ENCODE measurements at places on chromosomes 5 and 9.

GRCh38 chr5:141519605-141520565 is 31.0 kb downstream of the PCDHGC5 start:
- no peaks in the 10 kb centered on the region for H3K27me3 ChIP-seq
- H3K4me3 ChIP-seq: no peak overlapping the region
- H3K36me3 ChIP-seq: peaks cover 41% of the 10 kb centered on the region

- H3K27me3 ChIP-seq: peaks cover 82% of the 10 kb centered on the region
- DNase-seq: no peak
- no peak overlapping the region for H3K27ac ChIP-seq
- H3K4me1 ChIP-seq: peaks cover 79% of the 10 kb centered on the region
- peak overlapping the region; percentile 24 for H3K4me3 ChIP-seq
Observed at GRCh38 chr9:130663977-130664250, 480 bp upstream of the PRDM12 start.

- no peaks in the 10 kb centered on the region for H3K36me3 ChIP-seq
- H3K27ac ChIP-seq: no peak overlapping the region
- H3K4me3 ChIP-seq: no peak overlapping the region
- no peak for DNase-seq
- H3K4me1 ChIP-seq: no peaks in the 10 kb centered on the region
Observed at GRCh38 chr9:4464911-4465513, 25.3 kb upstream of the SLC1A1 start.

GRCh38 chr5:132369474-132370180 is at the start of gene SLC22A5:
Gene SLC22A5, plus strand, starts transcription at chr5:132369710. Its CDS starts 263 bp downstream, at chr5:132369973.
- H3K4me1 ChIP-seq: peaks cover 39% of the 10 kb centered on the region
- peak within 1 kb of the TSS; percentile 81 for H3K4me3 ChIP-seq
- no peaks in the 10 kb centered on the region for H3K36me3 ChIP-seq
- no peak for DNase-seq
- peak within 1 kb of the TSS; percentile 92 for H3K27ac ChIP-seq

DNA sequence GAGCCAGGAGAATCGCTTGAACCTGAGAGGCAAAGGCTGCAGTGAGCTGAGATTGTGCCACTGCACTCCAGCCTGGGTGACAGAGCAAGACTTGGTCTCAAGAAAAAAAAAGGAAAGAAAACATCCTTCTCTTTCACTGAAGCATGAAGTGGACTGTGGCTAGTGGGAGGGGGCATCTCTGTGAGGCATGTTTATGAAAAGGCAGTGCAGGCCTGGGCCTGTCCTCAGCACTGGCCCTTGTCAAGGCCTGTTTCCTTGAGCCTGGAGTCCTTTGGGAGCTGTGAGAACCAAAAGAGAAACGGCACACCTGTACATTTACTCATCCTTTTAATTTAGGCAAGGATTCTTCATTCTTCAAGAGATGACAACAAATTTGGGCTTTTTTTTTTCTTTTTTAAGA is 18.3 kb upstream of the FUBP3 start:
- DNase-seq: no peak
- no peak overlapping the region for H3K27ac ChIP-seq
- H3K4me1 ChIP-seq: no peaks in the 10 kb centered on the region
- H3K36me3 ChIP-seq: no peaks in the 10 kb centered on the region

DNA sequence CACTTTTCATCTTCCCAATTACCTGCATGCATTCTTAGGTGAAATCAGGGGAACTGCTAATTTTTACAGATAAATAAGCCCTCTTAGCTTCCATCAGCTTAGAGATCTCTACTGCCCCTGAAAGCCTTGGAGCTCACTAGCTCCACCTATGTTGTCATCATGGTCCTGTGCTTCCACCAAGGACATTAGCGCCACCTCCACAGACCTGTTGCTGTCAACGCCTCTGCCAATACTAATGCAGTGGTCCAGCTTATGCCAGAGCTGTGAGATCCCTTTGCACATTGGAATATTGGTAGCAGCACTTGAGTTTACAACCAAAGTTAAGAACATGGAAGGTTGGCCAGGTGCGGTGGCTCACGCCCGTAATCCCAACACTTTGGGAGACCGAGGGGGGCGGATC is 7.7 kb upstream of the SHISAL2B start:
- no peak overlapping the region for H3K4me3 ChIP-seq
- no peaks in the 10 kb centered on the region for H3K27me3 ChIP-seq
- H3K4me1 ChIP-seq: no peaks in the 10 kb centered on the region
- no peak for DNase-seq

DNA sequence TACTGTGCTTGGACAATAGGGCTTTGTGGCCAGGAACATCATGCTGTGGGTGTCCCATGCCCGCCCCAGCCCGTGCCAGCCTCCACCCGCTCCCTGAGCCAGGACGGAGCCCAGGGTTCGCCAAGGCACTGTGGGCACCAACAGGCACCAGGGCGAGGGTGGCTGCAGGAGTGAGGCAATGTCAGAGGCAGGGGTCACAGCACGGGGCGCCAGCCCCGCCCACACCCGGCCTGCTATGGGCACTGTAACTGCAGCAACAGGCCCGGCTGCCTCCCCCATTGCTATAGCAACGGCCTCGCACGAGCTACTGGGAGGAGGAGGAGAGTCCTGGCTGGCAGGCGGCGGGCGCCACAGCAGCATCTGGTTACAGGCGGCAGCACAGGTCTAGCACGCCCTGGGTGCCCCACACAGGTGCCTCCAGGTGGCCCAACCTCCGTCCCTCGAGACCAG is 2.5 kb downstream of the ABCA2 start:
- H3K27me3 ChIP-seq: no peaks in the 10 kb centered on the region
- peak overlapping the region; percentile 41 for H3K27ac ChIP-seq
- no peak for DNase-seq
- H3K4me3 ChIP-seq: no peak overlapping the region
- H3K4me1 ChIP-seq: peaks cover 42% of the 10 kb centered on the region

DNA sequence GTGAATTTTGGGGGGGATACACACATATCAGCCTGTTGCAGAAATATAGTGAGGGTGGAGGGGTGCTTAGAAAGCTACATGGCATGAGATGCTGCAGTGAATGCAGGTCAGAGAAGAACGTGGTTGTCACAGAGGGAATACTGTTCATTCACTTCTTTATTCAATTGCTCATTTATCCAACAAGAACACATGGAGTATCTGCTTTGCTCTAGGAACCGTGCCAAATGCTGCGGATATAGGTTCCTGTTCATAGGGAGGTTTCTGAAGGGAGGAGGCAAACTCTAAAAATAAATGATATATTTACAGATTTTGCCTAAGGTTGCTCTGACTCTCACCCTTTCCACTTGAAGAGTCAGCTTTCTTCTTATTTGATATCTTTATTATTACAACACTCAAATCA is 444.3 kb upstream of the CLINT1 start:
- H3K4me3 ChIP-seq: no peak overlapping the region
- H3K27ac ChIP-seq: no peak overlapping the region
- no peak for DNase-seq
- H3K4me1 ChIP-seq: no peaks in the 10 kb centered on the region

DNA sequence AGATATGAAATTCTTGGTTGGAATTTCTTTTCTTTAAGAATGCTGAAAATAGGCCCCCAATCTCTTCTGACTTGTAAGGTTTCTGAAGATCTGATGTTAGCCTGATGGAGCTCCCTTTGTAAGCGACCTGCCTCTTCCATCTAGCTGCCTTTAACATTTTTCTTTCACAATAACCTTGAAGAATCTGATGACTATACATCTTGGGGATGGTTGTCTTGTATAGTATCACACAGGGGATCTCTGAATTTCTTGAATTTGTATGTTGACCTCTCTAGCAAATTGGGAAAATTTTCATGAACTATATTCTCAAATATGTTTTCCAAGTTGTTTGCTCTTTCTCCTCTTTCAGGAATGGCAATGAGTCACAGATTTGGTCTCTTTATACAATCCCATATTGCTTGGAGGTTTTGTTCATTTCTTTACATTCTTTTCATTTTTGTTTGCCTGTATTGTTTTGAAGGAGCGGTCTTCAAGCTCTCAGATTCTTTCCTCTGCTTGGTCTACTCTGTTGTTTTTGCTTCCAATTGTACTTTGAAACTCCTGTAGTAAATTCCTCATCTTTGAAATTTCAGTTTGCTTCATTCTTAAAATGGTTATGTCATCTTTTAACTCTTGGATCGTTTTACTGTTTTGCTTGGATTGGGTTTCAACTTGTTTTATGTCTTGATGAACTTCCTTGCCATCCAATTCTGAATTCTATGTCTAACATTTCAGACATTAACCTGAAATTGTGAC is 245.2 kb upstream of the TARS1 start:
- no peaks in the 10 kb centered on the region for H3K36me3 ChIP-seq
- no peak overlapping the region for H3K27ac ChIP-seq
- H3K27me3 ChIP-seq: no peaks in the 10 kb centered on the region
- DNase-seq: no peak
- H3K4me3 ChIP-seq: no peak overlapping the region

DNA sequence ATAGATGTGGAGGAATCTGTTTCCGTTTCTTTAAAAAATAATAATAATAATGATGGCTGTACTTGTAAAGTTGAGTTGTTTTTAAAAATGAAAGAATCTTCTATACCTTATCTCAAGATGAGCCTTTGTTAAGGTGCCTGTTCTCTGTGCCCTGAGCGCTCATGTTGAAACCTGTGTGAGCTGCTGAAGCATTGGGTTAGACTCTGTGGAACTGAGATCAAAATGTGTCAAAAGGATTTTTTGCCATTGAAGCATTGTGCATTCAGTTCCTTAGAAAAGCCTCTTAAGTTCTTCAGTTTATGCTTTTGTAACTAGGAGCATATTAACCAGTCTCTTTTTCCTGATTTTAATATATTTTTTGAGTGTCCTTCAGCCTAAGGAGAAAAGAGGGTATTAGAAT is 67.7 kb downstream of the NUP214 start:
- no peak for DNase-seq
- no peaks in the 10 kb centered on the region for H3K4me1 ChIP-seq
- no peak overlapping the region for H3K27ac ChIP-seq
- peaks cover 96% of the 10 kb centered on the region for H3K36me3 ChIP-seq

GRCh38 chr5:7754997-7755596 is 95.8 kb downstream of the CFAP90 start:
- H3K36me3 ChIP-seq: no peaks in the 10 kb centered on the region
- DNase-seq: no peak
- no peaks in the 10 kb centered on the region for H3K27me3 ChIP-seq
- no peak overlapping the region for H3K27ac ChIP-seq
- H3K4me1 ChIP-seq: no peaks in the 10 kb centered on the region

DNA sequence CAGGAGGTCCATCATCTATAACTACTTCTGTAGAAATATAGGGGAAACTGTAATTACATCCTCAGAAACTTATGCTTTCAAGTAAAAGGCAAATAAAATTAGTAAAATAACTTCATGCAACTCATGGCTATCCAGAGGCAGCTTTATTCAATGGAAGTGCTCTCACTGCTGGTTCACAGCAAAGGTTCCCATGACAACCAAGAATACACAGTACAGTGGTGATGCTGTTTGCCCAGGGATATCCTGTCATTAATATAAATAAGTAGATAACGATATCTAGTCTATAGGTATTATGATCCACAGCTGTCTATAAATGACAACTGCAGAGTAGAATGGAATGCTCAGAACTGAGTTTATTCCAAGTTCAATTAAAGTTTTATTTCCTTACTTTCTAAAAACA is 390.3 kb downstream of the PDE4D start:
- no peak overlapping the region for H3K27ac ChIP-seq
- no peaks in the 10 kb centered on the region for H3K27me3 ChIP-seq
- no peaks in the 10 kb centered on the region for H3K36me3 ChIP-seq
- no peak overlapping the region for H3K4me3 ChIP-seq
- no peak for DNase-seq

GRCh38 chr5:72991394-72991793 is 35.6 kb downstream of the FCHO2 start:
- no peak overlapping the region for H3K4me3 ChIP-seq
- no peak for DNase-seq
- H3K27me3 ChIP-seq: no peaks in the 10 kb centered on the region
- no peak overlapping the region for H3K27ac ChIP-seq
- H3K4me1 ChIP-seq: no peaks in the 10 kb centered on the region
- peaks cover 8% of the 10 kb centered on the region for H3K36me3 ChIP-seq

- no peaks in the 10 kb centered on the region for H3K27me3 ChIP-seq
- H3K4me3 ChIP-seq: no peak overlapping the region
- no peaks in the 10 kb centered on the region for H3K36me3 ChIP-seq
- peak; percentile 45 for DNase-seq
- no peaks in the 10 kb centered on the region for H3K4me1 ChIP-seq
- no peak overlapping the region for H3K27ac ChIP-seq
Observed at GRCh38 chr9:82969291-82969690, 93.7 kb downstream of the RASEF start.

DNA sequence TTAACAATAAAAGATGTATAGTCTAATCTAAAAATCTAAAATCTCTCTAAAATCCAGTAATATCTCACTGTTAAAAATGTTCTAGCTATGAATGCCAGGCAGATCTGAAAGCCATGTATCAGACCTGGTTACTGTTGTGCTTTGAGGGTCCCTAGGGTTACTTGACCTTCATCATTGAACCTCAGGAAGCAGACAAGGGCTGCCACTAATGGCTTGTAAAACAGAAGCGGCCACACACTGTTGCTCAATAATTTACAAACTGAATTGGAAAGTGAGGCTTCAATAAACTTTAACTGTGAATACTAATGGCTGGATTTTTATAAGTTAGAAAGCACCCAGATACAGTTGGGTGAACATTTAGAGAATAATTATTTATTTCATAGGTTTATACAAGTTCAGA is 198.0 kb upstream of the RPS23 start:
- H3K27me3 ChIP-seq: no peaks in the 10 kb centered on the region
- H3K4me3 ChIP-seq: no peak overlapping the region
- H3K27ac ChIP-seq: no peak overlapping the region
- H3K4me1 ChIP-seq: no peaks in the 10 kb centered on the region
- DNase-seq: no peak
- H3K36me3 ChIP-seq: no peaks in the 10 kb centered on the region

GRCh38 chr5:57626703-57627102 is 144.1 kb upstream of the ACTBL2 start:
- H3K27ac ChIP-seq: no peak overlapping the region
- H3K36me3 ChIP-seq: no peaks in the 10 kb centered on the region
- no peak overlapping the region for H3K4me3 ChIP-seq
- no peaks in the 10 kb centered on the region for H3K4me1 ChIP-seq

DNA sequence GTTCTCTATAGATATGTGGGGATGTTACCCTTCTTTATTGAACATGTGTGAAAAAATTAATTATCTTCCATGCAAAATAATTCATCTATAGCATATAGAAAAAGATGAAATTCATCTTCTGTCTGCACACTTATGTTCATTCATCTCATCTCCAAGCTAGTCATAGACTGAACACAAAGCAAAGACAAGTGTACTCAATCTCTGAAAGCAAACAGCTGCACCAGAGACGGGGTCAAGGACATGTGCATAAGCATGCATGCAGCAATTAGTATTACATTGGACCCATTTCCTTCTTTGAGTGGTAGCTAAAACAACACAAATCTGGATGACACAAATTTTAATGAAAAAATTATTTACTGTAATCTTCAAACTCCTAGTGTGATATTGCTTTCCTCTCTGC is 547.0 kb upstream of the COX7C start:
- no peak for DNase-seq
- H3K36me3 ChIP-seq: no peaks in the 10 kb centered on the region
- no peaks in the 10 kb centered on the region for H3K4me1 ChIP-seq
- no peak overlapping the region for H3K27ac ChIP-seq

- H3K4me3 ChIP-seq: no peak overlapping the region
- no peak for DNase-seq
- H3K36me3 ChIP-seq: peaks cover 45% of the 10 kb centered on the region
- H3K27ac ChIP-seq: no peak overlapping the region
Observed at GRCh38 chr5:134394932-134395331, 16.7 kb downstream of the CDKN2AIPNL start.
